ENCODE measurements at places on chromosomes 7 and 10.
A peak's percentile ranks its signal among the peaks of the same experiment; 100 is the strongest.

- DNase-seq, result no peak
Observed at GRCh38 chr10:104831272-104831671, 190.2 kb downstream of the SORCS3 start.

- no peak for DNase-seq
Observed at GRCh38 chr10:124624895-124625294, 119.3 kb downstream of the FAM53B start.

DNA sequence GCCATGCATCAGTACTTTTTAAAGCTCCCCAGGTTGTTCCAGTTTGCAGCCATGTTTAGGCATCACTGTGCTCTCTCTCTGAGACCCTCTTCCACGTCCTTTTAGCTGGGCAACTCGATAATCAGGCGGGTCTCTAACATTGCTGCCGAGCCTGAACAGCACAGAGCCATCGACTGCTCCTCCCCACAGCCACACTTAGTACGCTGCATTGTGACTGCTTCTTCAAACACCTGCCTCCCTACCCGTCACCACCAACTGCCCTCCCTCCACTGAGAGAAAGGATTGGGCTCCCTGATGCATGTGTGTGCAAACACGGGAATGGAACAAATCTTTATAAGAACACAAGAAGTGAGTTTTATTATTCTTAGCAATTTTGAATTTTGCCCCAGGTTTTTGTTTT, 11.4 kb upstream of the TACR2 start:
- DNase-seq, result no peak

DNA sequence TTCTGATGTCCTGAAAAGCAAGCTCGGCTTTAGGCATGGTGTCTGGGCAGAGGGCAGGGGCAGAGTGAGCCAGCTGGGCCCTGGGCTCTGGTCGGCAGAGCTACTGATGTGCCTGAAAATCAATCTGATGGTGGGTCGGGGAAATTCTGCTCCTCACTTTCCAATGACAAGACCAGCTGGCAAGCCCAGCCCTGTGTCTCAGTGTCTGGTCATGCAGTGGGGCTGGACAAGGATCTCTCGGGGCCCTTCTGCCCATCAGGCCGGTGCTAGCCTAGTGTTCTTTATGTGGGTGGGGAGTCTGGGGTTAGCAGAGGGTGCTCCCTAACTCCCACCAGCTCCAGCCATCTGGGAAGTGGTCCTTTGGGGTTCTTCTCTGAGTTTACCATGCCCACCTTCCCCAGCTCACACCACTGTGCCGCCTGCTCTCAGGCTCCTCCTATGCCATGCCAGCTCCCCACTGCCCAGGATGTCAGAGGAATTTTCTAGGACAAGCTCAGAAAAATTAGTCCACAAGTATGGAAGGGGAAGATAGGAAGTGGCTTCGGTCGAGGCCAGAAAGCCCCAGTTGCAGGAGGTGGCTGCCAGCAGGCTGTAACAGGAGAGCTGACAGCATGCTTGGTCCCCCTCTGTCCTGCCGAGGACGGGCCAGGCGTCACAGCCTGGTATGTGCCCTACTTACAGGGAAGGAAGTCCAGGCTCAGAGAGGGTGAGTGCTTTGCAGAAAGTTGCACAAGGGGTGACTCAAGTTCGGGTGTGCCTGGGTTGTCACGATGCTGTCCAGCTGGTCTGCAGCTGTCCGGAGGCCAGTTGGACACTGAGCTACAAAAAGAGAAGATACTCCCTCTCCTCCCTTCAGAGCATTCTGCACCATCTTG, 135.2 kb downstream of the ADCY1 start:
- DNase-seq, result peak; percentile 76

GRCh38 chr7:134246761-134247160, 70.0 kb downstream of the SLC35B4 start:
- no peak for DNase-seq

DNA sequence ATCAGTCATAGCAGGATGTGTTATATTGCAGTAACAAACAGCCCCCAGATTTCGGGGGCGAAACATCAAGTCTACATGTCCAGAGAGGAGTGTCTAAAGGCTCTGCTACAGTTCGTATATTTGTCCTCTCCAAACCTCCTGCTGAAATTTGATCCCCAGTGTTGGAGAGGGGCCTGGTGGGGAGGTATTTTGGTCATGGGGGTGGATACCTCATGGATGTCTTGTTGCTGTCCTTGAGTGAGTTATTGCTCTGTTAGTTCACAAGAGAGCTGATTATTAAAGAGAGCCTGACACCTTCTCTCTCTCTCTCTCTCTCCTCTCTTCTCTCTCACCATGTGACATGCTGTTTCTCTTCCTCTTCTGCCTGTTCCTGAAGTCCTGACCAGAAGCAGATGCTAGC, 343.7 kb downstream of the TCERG1L start:
- no peak for DNase-seq

DNA sequence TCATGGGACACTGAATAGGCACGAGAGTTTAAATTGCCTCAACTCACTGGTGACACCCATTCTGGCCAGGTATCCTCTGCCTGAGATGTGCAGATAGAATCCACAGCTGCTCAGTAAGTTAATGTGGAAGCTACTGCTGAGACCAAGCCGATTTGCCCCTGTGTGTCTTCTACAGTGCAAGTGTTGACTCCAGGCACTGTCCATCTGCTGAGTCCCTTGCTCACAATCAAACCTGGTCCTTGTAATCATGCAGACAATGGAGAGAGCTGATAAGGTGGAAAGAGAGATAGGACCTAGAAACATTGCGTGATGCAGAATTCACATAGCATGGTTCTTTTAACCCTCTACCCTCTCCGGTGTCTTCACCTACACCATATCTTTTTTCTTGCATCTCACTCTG, 101.4 kb downstream of the ITGB8 start:
- no peak for DNase-seq

GRCh38 chr7:143361552-143362130, 872 bp downstream of the FAM131B start:
- peak; percentile 81 for DNase-seq

GRCh38 chr10:89085153-89085552, 94.6 kb downstream of the FAS start:
- no peak for DNase-seq

DNA sequence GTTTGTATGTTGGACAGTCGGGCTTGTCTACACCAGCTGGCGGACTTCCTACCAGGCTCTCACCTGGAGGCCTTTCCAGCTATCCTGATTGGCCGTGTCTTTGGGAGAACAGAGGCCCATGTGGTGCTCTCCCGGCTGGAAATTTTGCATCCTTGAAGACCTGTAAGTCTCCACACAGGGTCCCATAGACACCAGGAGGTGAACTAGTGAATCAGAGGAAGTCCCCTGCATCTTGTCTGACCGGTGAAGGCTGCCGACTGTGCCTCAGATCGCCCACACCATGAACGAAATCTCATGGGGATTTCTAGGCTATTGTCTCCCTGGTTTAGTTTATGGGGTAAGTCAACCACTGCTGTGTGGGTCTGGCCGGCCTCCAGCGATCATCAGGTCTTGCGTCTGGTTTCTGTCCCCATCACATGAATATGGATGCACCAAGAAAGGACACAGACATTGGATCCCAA, 108.4 kb upstream of the LYZL2 start:
- peak; percentile 87 for DNase-seq

GRCh38 chr10:76885816-76886215, 751.8 kb downstream of the KCNMA1 start:
- DNase-seq, result no peak

DNA sequence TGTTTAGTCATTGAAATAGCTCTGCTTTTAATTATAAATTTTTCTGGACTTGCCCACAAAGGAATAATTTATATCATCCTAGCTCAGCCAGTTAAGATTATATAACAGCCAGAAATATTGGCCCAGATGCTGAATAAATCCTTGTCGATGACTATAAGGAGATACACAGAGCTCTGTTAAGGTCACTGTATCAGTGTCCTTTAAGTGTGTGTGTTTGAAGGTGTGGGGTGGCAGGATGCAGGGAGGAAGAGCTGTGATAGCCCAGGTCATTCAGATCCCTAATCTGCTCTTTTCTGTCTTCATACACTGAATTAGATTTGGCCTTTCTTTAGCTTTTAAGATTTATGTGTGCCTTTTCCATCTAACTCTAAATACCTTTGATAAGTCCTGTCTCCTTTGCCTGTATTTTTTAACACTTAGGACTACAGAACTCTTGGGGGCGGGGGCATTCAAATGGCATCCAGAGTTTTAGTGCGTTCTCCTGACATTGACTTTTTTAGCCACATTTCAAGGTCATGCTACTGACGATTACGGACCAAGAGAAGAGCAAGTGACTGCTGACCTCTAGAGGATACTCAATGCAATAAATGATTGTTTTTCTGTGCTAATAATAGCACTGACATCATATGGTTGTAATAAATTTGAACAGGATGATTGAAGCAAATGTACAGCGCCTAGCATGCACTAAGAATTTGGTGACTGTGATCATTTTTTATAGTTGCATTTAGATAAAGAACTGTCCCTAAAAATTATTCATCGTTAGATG, 172.3 kb downstream of the CACNB2 start:
- DNase-seq, result no peak
